ENCODE measurements at places on chromosomes 12 and 14. TPM values are rescaled to one million over a fixed set of nuclear protein-coding genes. Genes with fewer than 3 reads are reported as not detected.

DNA sequence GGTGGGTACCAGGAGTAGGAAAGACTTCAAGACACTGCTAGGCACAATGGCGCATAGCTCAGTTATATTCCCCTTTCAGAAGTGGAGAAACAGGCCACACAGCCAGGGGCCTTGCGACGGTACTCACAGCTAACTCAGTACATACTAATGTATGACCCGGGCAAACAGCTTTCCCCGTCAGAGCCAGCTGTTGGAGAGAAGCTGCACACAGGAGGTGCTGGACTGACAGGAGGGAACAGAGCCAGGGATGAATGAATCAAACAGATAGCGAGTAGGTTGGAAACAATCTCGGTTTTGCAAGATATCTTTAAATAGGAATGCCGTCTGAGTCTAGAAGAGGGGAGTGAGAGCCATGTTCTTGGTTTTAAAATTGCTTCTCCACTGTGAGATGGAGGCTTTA is 45.5 kb downstream of the PRIMA1 start:
- no peak for DNase-seq

GRCh38 chr12:176321-177181 is 37.4 kb downstream of the SLC6A12 start:
- peak; percentile 74 for DNase-seq

- DNase-seq, result peak; percentile 32
Observed at GRCh38 chr12:46675736-46676135, 150.1 kb downstream of the SLC38A4 start.

DNA sequence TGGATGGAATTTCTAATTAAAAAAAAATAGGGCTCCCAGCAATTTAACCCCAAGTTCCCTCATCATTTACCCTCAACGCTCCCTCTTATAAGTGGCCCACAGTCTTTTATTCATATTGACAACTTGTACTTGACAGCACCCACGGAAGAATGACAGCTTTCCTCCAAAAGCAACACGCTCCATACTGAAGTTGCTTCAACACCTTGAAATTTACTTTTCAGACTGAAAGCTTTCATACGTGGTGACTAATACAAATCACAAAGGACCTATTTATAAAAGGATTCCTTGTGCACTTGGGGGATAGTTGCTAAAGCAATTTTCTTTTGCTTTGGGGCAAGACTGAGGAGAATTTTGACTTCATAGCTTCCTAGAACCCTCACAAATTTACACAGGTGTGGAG is 1629.4 kb upstream of the SEL1L start:
- DNase-seq, result no peak

KRT6C gene
- not detected for total RNA-seq

- DNase-seq, result no peak
Observed at GRCh38 chr12:63206494-63206893, 55.5 kb upstream of the AVPR1A start.
